Stimulated activated CD8-positive, alpha-beta memory T cell treated with anti-CD3 and anti-CD28 coated beads, Interleukin-4, amount 100 ng/mL, for 4 hours (primary cell): ENCODE measurements at places on chromosomes 12 and 14.

DNA sequence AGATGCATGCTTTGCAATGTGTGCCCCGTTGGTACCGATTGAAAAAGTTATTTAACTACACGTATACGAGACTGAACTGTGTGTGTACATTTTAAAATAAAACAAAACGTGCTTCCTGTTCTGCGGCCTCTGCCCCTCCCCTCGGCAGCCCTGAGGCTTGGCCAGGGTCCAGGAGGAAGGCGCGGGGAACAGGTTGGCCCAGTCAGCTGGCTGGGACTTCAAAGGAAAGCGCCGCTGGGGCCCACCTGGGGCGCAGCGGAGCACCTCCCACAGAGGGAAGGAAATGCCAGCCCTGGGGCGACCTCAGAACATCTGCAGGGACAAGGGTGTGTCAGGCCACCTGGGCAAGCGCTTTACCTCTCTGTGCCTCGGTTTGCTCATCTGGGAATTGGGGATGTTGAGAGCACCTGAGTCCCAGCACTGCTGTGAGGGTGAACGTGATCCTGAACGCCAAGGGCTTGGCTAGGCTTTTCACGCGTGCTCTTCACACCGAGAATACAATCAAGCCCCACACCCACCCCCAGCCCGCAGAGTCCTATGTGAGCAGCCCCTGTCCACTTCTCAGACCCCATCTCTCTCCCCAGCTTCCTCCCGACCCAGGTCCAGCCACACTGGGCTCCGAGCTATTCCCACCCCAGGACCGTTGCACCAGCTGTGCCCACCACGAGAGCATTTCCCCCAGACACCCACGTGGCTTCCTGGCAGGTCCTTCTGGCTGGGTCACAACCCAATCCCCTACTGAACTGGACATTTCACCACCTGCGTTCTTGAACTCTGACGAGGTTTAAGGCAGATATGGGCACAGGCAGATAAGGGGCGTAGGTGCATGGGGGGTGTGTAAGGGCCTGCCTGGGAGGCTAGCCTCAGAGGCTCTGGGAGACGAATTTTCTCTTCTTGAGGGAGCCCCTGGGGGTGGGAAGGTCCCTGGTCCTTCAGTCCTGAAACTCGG, 41.9 kb upstream of the NCOR2 start:
- DNase-seq: peak; percentile 55

DNA sequence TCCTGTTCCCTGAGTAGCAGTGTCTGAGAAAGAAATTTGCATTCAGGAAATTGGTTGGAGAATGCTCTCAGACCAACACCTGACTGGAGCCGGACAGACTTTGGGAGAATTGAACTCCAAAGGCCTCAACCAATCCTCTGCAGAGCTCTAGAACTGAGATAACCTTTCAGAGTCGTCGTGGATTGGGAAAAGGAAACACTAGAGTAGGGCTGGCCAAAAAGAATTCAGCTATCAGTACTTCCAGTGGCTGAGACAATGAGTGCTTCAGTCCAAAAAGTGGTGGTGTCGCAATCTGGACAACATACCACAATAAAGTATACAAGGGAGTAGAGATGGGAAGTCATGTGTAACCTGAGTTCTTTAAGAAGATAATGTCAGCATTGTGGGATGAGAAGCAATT, 377.1 kb downstream of the SLC16A7 start:
- no peak for DNase-seq

DNA sequence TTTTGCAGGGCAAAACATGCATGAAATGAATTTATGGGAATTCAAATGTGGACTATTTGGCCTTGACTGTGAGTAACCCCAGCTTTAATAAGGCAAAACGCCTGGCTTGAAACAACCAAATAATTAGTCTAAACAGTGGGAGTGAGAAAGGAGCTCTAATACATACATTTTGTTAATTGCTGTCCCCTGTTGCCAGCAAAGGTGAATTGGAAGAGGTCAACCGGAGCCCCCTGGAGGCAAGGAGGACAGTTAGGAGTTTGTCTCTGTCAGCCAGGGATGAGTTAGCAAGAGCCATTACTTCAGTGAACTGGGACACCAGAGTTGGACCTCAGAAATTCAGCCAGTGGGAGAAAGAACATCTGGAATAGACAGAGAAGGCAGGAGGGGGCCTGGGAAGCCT, 17.4 kb downstream of the KRT76 start:
- no peak for DNase-seq

DNA sequence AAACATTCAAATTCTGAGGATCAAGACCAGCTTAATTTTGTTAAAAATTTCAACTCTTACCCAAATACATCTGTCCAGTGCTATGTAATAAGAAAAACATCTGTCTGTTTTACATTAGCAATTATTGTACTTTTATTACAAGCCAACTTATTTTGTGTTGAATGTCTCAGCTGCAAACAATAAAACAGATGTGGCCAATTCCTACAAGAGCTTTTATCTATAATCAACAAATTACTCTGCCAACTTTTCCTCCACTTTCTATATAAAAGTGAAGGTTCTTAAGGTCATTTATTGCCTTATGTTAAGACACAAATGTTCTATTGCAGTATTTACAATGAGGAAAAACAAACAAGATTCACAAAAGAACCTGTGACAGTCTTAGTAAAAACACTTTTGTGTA, 72.7 kb downstream of the NOVA1 start:
- DNase-seq: no peak

DNA sequence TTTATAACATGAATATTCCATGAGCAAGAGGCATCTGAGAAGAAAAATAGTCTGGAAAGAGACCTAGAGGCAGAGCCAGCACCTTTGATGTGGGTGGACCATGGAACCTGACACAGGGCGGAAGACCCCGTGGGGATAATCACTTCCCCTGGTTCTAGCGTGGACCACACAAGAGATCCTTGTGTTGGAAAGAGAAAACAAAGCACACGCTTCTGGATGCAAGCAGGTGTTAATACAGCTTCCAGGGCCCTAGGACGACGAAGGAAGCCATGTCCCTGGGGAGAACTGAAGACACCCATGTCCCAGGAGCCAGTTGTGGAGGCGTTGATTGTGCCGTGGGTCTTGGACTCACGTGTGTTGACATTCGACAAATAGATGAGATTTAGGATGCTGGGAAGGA, 102.9 kb downstream of the ADGRD1 start:
- no peak for DNase-seq

- no peak for DNase-seq
Measured at GRCh38 chr14:78222746-78223145, 52.6 kb downstream of the NRXN3 start.

DNA sequence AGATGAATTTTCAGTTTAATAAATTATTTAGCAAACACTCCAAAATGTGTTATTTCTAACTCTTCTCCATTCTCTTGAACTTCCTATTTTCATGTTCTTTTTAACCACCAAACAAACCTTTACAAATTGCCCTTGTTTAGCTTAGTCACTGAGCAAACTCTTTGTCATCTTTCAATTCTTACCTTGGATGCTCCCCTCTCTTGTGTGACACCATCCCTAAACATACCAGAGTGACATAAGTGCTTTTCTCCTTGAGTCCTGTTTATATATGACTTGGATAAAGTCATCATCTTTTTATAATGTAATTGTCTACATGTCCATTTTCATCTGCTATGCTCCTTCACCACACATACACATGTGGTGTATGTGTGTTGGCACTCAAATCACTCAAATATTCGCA, 3.4 kb upstream of the TMEM19 start:
- no peak for DNase-seq

DNA sequence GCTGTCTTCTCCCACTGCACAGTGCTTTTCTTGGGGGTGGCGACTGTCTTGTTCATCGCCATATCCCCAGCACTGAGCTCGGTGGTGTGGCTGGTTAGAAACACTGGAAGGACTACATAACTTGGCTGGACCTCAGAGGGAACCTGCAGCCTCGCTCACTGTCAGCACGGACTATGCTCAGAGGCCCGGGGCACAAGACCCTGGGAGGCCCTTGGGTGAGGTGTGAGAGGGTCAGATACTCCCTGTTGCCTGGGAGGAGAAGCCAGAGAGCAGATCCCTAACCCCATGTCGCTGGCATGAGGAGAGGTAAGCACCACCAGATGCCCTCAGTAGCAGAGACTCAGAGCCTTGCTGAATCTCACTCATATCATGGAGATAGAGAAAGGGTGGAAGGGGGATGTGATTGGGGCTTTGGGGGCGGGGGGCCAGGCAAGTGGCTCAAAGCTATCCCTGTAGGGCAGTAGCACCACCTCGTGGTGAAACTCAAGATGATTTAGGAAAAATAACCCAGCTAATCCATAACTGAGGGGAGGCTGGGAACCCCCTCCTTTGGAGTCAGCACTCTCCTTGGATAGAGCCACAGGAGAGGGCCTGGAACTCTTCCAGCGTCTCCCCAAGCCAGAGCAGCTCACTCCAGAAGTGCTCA, 18.7 kb upstream of the HDAC7 start:
- no peak for DNase-seq

- DNase-seq: no peak
Measured at GRCh38 chr14:96049932-96050331, 10.8 kb downstream of the C14orf132 start.

DNA sequence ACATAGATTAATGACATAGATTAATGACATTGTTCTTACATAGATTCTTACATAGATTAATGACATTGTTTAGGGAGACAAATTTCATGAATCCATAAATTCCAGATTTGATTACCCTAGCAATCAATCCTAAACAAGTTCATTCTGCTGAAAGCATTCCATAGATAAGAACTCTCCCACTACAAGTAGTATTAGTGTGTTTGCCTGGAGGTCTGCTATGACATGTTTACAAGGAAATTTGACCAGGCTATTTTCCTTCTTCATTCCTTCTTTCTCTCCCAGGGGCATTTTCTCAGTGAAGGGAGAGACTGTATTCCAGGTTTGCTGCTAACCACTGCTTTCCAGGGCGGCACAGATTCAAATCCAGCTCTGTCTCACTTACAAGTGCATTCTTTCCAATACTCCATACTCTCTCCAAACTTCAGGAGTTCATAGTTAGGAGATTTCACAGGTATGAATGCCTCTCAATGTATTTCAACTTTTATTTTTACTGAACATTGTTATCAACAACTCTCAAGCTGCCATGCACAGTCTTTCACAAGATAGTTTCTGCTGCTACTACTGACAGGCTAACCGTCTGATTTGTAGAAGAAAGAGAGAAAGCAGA, 134.5 kb downstream of the SLC38A1 start:
- DNase-seq: no peak

GRCh38 chr14:36363704-36364103, 43.3 kb upstream of the MBIP start:
- no peak for DNase-seq

- DNase-seq: no peak
Measured at GRCh38 chr12:12107678-12108077, 36.9 kb downstream of the BCL2L14 start.

- no peak for DNase-seq
Measured at GRCh38 chr12:71007020-71007419, 86.5 kb upstream of the PTPRR start.

- no peak for DNase-seq
Measured at GRCh38 chr14:51881636-51882035, 21.2 kb downstream of the GNG2 start.

- no peak for DNase-seq
Measured at GRCh38 chr12:92654929-92655328, 47.9 kb upstream of the PLEKHG7 start.

GRCh38 chr14:70168406-70168805, 20.3 kb downstream of the SLC8A3 start:
- no peak for DNase-seq

- no peak for DNase-seq
Measured at GRCh38 chr12:71469258-71469750, 29.7 kb downstream of the LGR5 start.

DNA sequence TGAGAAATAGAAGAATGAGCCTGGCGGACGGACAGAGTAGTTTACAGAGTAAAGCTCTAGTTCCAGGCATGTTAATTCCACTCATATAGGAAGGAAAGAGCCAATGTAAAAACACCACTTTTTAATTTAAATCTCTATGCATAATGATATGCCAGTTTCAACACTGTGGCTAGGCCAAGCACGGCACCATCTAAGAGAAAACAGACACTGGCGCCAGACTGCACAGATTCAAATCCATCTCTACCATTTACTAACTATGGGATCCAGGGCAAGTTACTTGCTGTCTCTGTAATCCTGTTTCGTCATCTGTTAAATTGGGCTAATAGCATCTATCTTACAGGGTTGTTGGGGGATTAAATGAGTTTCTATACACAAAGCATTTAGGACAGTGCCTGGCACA, 27.5 kb downstream of the RMST start:
- DNase-seq: no peak

- no peak for DNase-seq
Measured at GRCh38 chr12:124875803-124876132, 12.1 kb upstream of the SCARB1 start.

DNA sequence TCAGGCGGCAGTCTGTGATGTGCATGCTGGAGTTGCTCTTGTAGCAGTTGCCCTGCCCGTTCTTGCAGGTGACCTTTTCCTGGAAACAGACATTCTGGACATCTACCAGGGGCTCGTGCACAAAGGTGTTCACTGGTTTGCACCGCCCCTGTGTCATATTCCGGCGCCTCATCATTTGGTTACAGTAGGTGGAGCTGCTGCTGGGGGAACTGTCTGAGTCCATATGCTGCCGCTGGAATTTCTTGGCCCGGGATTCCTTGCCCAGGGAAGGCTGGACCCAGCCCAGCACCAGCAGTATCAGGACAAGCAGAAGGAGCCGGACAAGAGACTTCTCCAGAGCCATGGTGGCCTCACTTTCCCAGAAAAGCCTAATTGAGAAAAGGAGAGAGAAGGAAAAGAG, 918 bp downstream of the RNASE1 start:
- no peak for DNase-seq

GRCh38 chr14:30527196-30527595, 31.8 kb upstream of the G2E3 start:
- DNase-seq: no peak

DNA sequence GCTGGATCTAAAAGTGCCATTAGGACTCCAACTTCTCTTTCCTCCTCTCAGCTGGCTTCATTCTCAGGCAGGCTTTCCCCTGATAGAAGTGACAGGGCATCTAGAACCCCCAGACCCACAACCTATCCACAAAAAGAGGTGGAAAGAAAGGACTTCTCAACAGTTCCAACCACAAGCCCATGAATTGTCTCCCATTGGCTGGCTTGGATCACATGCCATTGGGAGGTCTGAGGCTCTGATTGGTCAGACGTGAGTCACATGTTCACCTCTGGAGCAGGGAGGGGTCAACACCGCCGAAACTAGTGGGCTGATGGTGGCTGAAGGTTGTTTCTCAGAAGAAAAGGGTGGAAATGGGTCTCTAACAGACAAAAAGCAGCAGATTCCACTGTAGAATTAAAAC, 47.2 kb downstream of the DRAM1 start:
- no peak for DNase-seq

- no peak for DNase-seq
Measured at GRCh38 chr12:123270214-123271000, 1.2 kb downstream of the CDK2AP1 start.

DNA sequence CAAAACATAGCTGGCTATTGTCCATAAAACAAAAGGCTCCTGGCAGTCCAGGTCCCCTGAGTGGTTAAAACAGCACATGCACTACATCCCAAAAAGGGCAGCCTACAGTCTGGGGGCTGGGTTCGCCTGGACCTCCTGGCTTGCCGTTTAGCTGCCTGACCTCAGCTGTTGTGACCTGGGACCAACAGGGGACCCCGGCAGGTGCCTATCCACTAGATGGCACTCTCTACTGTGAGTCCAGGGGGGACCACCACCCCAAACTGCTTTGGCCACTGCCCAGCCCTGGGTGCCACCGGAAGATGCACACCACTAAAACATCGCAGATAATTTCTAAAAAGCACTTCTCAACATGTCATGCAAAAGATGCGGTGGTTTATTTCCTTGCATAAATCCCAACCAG, 2.9 kb upstream of the RTL1 start:
- no peak for DNase-seq

GRCh38 chr12:153080-153746, 60.7 kb downstream of the SLC6A12 start:
- peak; percentile 18 for DNase-seq

GRCh38 chr12:98090731-98091130, 424.7 kb upstream of the TMPO start:
- DNase-seq: no peak
